ENCODE measurements at places on chromosomes 16 and 17.

DNA sequence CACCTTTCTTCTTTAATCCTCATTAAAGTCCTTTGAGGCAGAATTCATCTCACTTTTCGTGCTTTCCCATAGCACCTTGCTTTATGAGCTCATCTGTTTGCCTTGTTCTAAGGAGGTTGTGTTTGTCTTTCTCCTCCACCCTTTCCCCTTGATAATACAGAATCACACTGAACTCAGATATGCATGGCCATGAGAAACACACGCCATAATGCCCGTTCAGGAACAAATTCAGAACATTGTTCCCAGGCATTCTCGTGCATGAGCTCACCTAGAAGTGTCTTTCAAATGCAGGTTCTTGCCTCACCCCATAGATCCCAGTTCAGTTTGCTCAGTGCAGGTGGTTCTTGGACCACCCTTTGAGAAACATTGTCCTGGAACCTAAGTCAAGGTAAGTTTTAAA, 71.1 kb downstream of the TMEM114 start:
- no peak for DNase-seq

DNA sequence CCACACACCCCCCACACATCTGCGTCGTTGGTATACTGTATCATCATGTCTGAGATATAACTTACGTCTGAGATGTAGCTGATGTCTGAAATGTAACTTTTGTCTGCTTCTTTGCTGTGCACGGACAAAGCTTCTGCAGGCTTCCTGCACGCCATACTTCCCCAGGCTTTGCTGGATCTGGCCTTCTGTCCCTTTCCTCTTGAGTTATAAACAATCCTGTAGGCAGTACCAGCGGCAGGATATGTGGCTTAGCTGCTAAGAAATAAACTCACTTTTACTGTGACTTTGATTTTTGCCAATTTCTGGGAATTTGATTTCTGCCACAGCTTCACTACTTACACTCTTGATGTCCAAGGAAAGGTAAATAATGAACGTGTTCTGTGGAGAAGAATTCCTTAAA, 184.4 kb downstream of the RPTOR start:
- DNase-seq, result no peak

DNA sequence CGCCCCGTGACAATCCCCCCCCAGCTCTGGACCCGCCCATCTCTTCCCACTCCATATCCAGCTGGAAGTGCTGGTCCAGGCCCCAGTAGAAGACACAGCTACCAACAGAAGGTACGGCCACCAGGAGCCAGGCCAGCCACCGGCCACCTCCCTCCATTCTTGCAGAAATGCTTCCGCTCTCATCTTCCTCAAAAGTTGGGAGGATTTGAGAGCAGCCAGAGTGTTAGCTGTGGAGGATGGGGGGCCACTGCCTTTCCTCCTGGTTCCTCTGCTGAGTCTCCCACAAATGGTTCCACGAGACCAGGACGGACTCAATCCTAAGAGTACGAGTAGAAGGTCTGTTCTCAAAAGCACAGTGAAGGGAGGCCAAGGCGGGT, 78.3 kb downstream of the GAS7 start:
- DNase-seq, result no peak

GRCh38 chr16:56519459-56520250, at the start of gene BBS2:
Gene BBS2, minus strand, starts transcription at chr16:56520024. Its CDS starts 162 bp downstream, at chr16:56519862.
- peak; percentile 84 for DNase-seq

DNA sequence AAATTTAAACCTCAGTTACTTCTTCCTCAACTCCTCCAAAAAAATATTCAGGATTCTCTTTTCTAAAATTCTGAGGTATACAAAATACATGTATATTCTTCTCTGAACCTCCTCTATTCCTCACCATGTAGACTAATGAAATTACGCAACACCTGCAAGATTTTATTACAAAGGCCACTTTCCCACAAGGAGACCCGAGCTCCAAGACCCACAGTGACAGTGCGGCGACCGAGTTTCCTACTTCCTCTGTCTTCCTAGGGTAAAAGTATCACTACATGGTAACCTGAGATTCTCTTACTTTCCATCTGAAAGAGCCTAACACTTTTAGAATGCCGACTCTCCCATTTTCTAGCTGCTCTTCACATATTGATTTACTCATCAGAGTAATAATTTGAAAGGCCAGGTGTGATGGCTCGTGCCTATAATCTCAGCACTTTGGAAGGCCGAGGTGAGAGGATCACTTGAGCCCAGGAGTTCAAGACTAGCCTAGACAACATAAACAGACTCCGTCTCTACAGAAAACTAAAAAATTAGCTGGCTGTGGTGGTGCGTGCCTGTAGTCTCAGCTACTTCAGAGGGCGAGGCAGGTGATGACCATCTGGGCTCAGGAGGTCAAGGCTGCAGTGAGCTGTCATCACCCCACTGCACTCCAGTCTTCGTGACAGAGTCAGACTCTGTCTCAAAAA, 35.7 kb downstream of the CYTH1 start:
- no peak for DNase-seq

DNA sequence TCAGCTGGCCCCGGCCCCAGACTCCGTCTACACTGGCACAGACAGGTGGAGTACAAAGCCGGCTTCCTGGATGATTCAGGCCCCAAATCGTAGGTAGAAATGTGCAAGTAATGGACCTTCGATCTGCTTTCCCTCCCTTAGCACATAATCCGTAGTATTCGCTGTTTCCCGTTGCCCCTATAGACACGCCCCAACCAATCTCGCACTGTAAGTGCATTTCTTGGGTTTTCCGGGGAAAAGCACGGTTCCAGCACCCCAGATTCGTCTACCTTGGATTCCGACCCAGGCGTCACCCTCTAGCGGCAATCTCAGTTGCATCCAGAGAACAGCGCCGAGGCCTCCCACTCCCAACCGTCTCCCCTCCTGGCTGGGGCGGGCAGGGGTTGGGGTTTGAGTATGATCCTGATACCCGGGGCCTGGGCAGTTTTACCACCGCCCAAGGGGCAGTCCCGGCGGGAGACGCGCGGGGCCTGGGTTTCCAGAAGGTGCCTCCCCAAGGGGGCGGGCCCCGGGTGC, 12.1 kb upstream of the FOXF1 start:
- DNase-seq, result no peak

DNA sequence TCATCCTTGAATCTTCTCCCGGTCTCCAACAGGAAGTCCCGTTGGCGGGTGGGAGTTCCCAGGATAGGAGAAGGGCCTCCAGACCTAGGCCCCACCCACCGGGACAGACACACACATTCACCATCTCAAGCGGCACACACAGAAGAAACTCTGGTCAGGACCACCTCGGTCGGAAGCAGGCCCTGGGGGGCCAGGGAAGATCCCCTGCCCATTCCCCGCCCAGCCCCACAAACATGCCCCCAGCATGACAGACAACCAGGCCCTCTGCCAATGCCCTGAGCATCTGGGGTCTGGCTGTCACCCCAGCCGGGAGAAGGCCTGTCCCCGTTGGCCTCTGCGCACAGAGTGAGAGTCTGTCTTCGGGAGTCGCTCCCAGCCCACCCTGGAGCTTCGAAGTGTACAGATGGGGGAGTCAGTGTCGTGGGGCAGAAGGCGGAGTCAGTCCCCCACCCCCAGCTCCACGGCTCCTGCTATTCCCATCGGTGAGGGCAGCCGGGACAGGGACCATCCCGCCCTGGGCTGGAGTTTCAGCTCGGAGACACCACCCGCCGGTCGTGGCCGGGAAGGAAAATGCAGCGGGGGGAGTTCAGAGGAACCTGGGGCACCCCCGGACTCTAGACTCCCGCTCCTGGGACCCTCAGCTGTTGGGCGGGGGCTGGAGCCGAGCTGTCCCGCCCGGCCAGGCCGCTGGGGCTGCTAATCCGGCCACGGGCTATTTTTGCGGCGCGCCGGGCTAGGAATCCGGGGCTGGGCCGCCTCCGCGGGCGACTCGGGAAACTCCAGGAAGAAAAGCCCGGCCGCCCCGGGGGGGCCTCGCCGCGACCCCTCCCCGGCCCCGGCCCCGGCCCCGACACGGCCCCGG, 660 bp downstream of the RHBDF1 start:
- no peak for DNase-seq

DNA sequence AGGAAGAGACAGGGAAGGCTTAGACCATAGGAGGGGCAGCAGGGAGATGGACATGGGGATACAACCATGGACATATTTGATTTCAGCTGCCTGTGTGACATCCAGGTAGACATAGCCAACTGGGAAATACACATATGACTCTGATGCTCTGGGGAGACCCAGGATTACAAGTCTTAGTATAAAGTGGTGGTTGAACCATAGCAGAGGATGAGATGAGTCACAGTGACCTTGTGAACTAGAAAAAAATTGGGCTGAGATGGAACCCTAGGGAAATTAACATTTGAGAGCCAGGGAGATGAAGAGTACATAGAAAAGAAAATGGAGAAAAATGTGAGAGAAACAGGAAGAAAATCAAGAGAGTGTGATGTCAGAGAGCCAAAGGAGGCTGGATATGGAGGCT, 10.2 kb downstream of the MARCHF10 start:
- DNase-seq, result no peak

- DNase-seq, result no peak
Measured at GRCh38 chr16:55147396-55147795, 176.6 kb upstream of the IRX6 start.

DNA sequence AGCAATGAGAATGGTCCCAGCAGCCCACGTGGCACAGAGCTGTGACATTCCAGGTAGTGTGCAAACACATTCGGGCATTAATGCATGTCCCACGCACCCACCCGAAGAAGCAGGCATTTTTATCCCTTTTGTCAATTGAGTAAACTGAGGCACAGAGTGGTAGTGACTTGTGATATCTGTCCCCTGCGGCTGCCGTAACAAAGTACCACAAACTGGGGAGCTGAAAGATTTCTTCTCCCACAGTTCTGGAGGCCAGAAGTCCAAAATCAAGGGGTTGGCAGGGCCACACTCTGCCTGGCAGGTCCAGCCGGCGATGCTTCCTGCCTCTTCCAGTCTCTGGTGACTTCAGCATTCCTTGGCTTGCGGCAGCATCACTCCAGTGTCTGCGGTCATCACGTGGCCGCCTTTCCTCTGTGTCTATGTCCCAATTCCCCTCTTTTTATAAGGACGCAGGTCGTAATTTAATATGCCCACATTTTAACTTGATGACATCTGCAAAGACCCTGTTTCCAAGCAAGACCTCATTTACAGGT, 221.9 kb upstream of the GSE1 start:
- DNase-seq, result no peak

DNA sequence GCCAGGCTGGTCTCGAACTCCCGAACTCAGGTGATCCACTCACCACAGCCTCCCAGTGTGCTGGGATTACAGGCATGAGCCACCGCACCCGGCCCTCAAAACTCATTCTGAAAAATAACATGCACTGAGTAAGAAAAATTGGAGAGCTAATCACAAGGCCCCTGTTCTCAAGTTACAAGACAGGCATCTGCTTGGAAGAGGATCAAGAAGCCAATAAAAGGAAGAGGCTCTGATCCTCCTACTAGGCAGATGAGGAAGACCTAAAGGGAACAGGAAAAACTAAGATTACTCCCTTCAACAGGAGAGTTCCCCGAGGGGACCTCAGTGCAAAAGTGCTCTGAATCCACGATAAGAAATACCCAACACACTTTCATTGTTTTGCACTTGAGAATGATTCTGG, 18.4 kb downstream of the BLMH start:
- DNase-seq, result no peak

- no peak for DNase-seq
Measured at GRCh38 chr17:66580956-66581391, 253.9 kb upstream of the CACNG5 start.

DNA sequence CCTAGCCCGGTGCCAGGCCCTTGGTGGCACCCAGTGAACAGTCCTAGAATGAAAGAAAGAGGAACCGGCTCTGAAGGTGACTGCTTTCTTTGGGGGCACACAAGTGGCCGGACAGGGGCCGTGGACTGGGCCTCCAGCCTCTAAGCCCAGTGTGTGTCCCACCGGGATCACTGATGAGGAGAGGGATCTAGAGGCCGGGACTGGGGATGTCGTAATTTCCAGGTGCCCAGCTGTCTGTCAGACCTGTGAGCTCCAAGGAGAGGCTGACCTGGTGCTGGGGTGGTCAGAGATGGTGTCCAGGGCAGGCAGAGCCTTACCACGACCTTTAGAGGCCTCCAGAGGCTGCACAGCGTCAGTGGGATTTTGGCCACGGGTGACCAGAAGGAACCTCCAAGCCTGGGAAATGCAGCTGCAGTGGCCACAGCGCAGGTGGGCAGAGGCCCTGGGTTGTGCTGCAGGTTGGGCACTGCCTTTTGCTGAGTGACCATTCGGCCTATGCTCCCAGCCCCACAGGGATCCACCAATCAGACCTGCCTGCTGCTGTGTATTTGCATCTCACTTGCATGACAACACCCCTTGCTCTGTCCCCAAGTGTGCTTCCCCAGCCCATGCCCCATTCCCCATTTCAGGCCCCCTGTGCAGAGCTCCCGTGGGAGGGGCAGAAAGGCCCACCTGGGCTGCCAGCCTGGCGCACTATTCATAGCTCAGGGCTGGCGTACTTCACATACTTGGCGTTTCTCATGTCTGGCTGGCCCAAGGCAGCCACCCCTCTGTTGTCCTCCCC, 12.5 kb downstream of the ARHGAP23 start:
- DNase-seq, result no peak

DNA sequence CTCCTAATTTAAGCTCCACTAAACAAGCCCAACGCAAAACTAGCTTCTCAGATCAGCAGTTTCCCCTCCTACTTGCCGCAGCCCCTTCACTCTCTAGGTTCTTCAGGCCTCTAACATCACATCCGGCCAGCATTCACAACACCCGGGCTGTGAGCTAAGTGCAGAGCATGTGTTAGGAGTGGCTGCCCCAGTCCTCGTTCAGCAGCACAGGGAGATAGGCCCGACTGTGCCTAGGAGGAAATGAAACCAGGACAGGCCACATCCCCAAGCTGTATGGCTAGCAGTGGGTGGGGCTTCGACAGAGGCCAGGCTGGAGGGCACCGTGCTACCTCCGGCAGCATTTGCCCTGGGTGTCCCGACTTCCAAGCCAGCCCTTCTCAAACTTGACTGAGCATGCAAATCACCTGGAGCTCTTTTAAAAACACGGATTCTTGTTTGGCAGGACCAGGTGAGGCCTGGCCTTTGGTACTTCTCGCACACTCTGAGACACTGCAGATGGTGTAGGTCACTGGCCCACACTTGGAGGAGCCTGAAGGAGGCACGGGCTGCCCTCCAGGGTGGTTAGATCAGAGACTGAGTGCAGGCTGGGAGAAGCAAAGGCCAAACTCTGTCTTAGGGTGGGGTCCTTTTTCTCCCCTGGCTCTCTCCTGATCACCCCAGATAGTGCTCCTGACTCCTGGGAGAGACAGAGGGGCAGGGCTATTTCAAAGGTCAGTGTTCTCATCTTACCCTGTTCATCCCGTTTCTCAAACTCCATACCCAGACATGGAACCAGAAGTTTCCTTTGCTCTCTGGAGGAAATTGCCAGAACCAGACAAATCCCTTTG, 202.0 kb downstream of the C16orf78 start:
- DNase-seq, result no peak

Measured in NCI-H1092 (cell line).